ENCODE measurements at places on chromosomes 7 and 10.

GRCh38 chr7:99728615-99729014 is 6.4 kb downstream of the CYP3A7 start:
- no peak for DNase-seq

DNA sequence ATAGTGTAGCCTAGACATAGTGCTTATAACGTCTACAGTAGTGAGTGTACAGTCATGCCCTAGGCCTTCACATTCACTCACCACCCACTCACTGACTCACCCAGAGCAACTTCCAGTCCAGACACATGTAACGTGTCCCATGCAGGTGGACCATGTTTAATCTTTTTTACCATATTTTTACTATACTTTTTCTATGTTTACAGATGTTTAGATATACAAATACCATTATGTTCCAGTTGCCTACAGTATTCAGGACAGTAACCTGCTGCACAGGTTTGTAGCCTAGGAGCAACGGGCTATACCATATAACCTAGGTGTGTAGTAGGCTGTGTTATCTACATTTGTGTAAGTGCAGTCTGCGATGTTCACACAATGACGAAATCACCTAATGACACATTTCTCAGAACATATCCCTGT is 11.0 kb downstream of the MPP7 start:
- peak; percentile 71 for DNase-seq

DNA sequence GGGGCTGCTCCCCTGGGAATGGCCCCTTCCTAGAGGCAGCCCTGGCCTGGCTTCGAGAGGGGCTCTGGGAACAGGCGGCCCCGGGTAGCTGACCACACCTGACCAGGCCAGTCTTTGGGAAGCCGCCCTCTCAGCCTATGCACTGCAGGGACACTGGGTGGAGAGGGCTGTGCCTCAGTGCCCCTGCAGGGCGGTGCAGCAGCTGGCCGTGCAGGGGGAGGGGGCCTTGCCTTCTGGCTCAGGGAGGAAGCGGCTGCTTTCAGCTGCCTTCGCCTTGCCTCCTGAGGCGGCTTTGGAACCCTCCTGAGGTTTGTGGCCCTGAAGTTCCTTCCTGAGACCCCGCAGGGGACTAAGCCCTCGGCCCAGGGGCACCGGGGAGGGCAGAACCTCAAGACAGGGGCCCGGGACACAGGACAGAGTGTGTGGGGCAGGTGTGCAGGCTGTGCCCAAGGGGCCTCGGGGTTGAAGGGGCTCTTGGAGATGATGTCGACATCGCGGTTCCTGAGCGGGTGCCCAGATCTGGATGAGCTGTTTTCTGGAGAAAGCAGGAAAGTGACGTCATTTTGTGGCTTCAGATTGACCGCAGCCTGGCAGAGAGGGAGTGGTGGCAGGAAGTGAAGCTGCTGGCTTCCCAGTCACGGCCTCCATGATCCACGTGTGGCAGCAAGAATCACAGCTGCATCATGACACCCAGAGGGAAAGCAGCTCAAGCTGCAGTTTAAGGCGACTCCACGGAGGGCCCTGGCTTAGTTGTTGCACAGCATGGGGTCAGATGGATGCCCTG is 17.7 kb downstream of the ADAM8 start:
- peak; percentile 67 for DNase-seq

DNA sequence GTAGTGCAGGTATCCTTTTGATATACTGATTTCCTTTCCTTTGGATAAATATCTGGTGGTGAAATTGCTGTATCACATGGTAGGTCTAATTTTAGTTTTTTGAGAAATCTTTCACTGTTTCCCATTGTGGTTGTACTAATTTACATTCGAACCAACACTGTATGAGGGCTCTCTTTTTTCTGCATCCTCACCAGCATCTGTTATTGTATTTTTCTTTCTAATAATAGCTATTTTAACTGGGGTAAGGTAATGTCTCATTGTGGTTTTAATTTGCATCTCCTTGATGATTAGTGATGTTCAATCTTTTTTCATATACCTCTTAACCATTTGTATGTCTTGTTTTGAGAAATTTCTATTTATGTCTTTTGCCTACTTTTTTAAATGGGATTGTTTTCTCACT is 335.4 kb upstream of the MTPN start:
- DNase-seq = no peak

- DNase-seq = no peak
These were observed 16.4 kb downstream of the SH3PXD2A start for GRCh38 chr10:103838862-103839518.

- no peak for DNase-seq
These were observed 191.8 kb downstream of the ZMYND11 start for GRCh38 chr10:326894-327635.

DNA sequence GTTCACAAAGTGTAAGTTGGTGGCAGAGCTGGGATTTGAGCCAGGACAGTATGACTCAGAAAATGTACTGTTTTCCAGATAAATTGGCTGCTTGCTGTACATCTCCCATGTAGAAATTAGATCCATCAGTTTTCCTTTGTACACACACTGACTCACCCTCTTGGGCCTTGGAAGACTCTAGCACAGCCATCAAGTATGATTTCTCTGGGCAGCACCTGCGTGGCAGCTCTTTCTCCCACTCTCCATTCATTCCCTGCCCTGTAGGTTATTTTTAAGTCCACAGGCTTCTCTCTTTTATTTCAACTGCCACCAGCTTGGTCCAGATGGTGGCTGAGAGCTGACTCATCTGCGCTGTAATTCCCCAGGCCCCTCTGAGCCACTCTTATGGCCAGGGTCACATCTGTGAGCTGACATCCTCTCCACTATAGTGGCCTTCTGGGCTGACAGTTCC is 28.3 kb upstream of the SDK1 start:
- no peak for DNase-seq

- peak; percentile 31 for DNase-seq
These were observed 48.2 kb downstream of the COL26A1 start for GRCh38 chr7:101410743-101411507.

DNA sequence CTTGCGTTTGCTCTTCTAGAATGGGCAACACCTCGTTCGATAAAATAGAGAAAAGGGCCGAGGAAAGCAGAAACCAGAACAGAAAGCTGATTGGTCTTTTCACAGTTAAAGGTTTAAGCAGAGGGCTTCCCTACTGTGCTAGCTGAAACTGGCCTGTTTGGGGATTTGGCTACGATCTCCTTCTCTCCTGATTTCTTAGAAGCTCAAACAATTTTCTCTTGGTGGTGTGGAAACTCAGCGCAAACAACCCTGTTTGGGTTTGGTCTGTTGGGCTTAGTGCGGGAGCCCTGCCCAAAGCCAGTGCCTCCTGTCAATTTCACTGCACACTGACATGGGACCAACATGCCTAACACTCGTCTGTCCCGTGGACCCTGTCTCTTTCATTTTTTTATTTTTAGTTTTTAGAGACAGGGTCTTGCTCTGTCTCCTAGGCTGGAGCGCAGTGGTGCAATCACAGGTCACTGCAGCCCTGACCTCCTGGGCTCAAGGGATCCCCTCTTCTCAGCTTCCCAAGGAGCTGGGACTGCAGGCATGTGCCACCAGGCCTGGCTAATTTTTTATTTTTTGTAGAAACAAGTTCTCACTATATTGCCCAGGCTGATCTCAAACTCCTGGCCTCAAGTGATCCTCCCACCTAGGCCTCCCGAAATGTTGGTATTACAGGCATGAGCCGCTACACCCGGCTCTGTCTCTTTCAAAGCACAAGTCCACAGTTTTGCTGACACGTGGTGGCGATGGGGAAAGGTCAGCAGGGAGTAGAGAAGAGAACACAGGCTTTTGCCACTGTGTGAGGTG is 16.5 kb upstream of the BNIP3 start:
- DNase-seq = no peak

DNA sequence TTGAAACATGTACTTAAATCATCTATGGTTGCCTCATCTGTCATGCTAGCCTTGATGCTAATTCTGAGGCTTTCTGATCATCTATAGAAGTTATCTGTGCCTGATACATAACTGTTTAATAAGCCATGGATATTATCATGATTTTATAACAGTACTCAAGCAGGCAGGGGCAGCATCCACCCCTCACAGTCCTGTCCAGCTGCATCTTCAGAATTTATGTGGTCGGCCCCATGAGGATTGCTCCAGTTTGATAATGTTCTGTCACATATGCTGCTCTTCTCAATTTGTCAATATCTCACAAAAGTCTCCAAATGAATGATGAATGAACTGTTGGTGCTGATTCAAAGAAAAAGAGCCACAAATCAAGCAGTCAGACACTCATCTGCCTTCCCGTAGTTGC is 335.1 kb upstream of the POM121L12 start:
- no peak for DNase-seq

DNA sequence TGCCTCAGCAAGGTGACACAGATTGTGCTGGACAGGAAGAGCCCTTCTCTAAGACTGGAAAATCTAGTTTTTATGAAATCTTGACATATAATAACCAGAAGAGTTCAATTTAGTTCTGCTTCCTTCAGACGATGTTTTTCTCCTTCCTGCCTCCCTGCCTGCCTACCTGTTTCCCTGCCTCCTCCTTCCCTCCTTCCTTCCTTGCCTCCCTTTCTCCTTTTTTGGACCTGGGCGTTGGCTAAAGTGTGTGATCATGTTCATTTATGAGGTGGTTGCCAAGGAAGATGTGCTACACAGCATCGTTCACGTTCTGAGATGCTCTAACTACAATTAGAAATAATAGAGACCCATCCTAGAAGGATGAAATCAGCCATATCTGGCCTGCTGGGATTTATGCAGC is 224.6 kb downstream of the PHTF2 start:
- DNase-seq = no peak
